Activated CD4-positive, alpha-beta T cell treated with anti-CD3 and anti-CD28 coated beads, Interleukin-2, amount 10 ng/mL, durations not matched to agents 7 days and 5 days (primary cell): ENCODE measurements at places on chromosomes 6 and 20.
A peak's percentile ranks its signal among the peaks of the same experiment; 100 is the strongest.

- peaks cover 8% of the 10 kb centered on the region for H3K4me1 ChIP-seq
- no peaks in the 10 kb centered on the region for H3K36me3 ChIP-seq
- no peak overlapping the region for H3K4me3 ChIP-seq
Measured at GRCh38 chr20:1204113-1204512, 859 bp downstream of the C20orf202 start.

DNA sequence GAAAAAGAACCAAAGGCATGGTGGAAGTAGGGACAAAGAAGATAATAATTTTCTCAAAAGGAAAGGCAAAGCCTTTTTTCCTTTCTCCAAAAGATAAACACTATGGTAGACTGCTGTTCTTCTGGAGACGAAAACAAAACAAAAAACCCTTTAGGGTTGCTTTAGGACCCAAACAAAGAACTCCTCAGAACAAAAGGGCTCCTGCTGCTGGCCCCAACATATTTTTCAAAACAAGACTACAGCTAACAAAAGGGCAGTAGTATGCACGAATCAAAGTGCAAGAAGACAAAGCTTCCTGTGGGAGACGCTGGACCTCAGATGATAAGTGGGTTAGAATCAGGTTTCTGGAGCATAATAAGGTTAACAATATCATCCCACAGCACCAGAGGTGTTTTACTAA lies 15.8 kb downstream of the NCOA5 start:
- H3K36me3 ChIP-seq, result peaks cover 17% of the 10 kb centered on the region
- H3K4me3 ChIP-seq, result no peak overlapping the region
- no peak overlapping the region for H3K27ac ChIP-seq
- DNase-seq, result no peak

GRCh38 chr20:44678990-44679611 lies 27.6 kb upstream of the ADA start:
- DNase-seq, result no peak
- no peaks in the 10 kb centered on the region for H3K36me3 ChIP-seq
- peaks cover 6% of the 10 kb centered on the region for H3K4me1 ChIP-seq

DNA sequence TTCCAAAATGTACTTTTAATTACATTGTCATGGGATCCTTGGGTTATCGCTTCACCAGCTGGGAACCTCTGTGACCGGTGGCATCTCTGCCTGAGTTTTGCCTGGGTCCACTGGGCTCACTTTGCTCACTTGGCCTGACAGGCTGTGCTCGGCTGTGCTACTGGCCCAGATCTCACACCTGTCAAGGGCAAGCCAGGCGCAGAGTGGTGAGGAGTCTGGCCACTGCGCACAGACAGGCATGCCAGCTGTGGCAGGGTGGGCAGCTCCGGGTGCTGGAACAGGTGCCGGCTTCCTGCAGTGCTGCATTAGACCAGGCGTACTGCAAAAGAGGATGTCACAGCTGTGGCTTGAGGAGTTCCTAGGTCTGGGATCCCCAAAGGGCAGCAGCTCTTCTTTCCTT lies 489.8 kb downstream of the TENT5A start:
- no peaks in the 10 kb centered on the region for H3K27me3 ChIP-seq
- H3K27ac ChIP-seq, result no peak overlapping the region
- no peaks in the 10 kb centered on the region for H3K36me3 ChIP-seq
- H3K4me3 ChIP-seq, result no peak overlapping the region
- H3K4me1 ChIP-seq, result no peaks in the 10 kb centered on the region

GRCh38 chr6:6803180-6803977 lies 214.9 kb downstream of the LY86 start:
- peak; percentile 21 for DNase-seq
- H3K4me1 ChIP-seq, result peaks cover 34% of the 10 kb centered on the region
- H3K27ac ChIP-seq, result no peak overlapping the region
- no peak overlapping the region for H3K4me3 ChIP-seq
- H3K27me3 ChIP-seq, result peaks cover 17% of the 10 kb centered on the region
- no peaks in the 10 kb centered on the region for H3K36me3 ChIP-seq

GRCh38 chr6:15243910-15244619 lies 1.8 kb upstream of the JARID2 start:
- peaks cover 2% of the 10 kb centered on the region for H3K36me3 ChIP-seq
- DNase-seq, result no peak
- H3K4me1 ChIP-seq, result peaks cover 11% of the 10 kb centered on the region
- peak overlapping the region; percentile 69 for H3K27ac ChIP-seq

GRCh38 chr6:42113936-42114636 lies 28.3 kb downstream of the C6orf132 start:
- H3K27me3 ChIP-seq, result peaks cover 13% of the 10 kb centered on the region
- H3K4me3 ChIP-seq, result no peak overlapping the region
- no peak overlapping the region for H3K27ac ChIP-seq
- no peaks in the 10 kb centered on the region for H3K4me1 ChIP-seq
- H3K36me3 ChIP-seq, result no peaks in the 10 kb centered on the region

- H3K27me3 ChIP-seq, result no peaks in the 10 kb centered on the region
- no peak overlapping the region for H3K4me3 ChIP-seq
- no peaks in the 10 kb centered on the region for H3K36me3 ChIP-seq
- no peaks in the 10 kb centered on the region for H3K4me1 ChIP-seq
- no peak for DNase-seq
Measured at GRCh38 chr6:80939898-80940297, 812.6 kb downstream of the TENT5A start.

GRCh38 chr6:29959467-29959866 lies 17.1 kb downstream of the HLA-A start:
- no peak overlapping the region for H3K27ac ChIP-seq
- H3K27me3 ChIP-seq, result no peaks in the 10 kb centered on the region
- no peaks in the 10 kb centered on the region for H3K36me3 ChIP-seq
- DNase-seq, result no peak

DNA sequence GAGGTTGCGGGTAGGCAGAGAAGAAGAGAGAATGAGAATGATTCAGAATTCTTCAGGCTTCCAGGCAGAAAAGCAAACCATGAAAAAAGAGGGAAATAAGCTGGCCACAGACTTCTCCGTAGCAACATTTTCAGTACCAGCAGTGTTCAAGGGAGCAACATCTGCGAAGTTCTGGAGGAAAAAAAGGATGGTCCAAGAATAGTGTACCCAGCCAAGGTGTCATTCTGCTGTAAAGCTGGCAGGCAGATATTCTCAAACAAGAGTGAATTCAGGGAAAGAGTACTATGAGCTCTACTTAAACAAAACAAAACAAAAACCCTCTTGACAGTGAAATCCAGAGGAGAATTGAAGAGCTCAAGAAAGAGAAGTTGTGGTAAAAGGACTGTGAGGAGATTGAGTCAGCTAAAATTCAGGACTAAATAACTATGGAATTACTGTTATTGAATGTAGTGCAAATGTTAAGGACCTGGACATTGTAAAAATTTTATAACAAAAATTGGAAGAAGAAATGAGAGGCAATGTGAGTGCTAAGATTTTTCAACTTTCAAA lies 86.5 kb downstream of the ATRN start:
- H3K27me3 ChIP-seq, result no peaks in the 10 kb centered on the region
- no peak overlapping the region for H3K4me3 ChIP-seq
- no peak for DNase-seq
- no peak overlapping the region for H3K27ac ChIP-seq
- H3K4me1 ChIP-seq, result no peaks in the 10 kb centered on the region

DNA sequence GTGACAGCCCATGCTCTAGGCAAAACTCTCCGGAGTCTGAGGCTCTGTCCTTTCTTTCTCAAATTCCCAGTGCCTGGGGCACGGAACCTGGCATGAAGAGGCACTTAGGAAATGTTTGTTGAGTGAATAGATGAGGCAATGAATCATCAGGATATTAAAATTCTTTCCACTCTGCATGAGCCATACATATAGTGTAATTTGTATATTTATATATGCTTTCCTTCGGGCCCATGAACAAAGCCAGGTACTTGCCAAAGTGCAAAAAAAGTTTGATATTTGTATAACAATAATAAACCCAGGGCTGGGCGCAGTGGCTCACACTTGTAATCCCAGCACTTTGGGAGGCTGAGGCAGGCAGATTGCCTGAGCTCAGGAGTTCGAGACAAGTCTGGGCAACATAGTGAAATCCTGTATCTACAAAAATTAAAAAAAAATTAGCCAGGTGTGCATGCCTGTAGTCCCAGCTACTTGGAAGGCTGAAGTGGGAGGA lies 212.3 kb upstream of the ZNF217 start:
- no peak overlapping the region for H3K27ac ChIP-seq
- H3K36me3 ChIP-seq, result no peaks in the 10 kb centered on the region
- H3K4me3 ChIP-seq, result no peak overlapping the region

DNA sequence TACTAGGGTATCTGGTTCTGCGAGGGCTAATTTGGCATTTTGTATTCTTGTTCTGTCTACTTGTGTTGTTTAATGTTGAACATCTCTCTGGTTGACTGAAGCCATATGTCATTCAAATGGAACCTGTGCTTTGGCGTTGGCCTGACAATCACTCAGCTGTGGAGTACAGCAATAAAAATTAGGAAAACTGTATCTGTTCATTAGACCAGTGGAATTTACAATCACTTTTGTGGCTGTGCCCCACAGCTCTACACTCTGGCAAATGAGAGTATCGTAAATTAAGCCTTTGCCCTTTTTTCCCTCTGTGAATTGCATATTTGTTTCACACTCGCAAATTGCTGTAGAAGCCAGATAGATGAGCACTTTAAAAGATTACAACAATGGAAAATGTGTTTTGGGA lies 102.0 kb downstream of the ARID1B start:
- H3K36me3 ChIP-seq, result peaks cover 6% of the 10 kb centered on the region
- no peaks in the 10 kb centered on the region for H3K27me3 ChIP-seq
- no peak overlapping the region for H3K27ac ChIP-seq
- DNase-seq, result no peak
- no peak overlapping the region for H3K4me3 ChIP-seq

DNA sequence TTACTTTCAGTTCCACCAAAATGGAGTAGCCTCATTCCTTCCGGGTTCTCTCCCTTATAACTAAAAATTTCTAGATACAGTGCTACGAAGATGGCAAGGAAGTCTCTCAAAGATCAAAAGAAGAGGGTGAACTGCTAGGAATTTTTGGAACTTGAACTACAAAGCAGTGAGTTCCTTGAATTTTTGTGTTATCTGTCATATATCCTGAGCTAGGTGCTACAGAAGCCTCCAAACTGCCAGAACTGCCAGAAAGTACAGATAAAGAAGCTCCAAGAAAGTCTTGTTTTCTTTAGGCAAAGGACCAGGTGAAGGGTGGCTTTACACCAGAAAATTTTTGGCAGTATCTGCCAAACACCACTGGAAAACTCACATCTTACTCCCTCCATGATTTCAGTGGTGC lies 218.8 kb upstream of the FLRT3 start:
- no peak for DNase-seq
- H3K4me1 ChIP-seq, result no peaks in the 10 kb centered on the region
- H3K36me3 ChIP-seq, result no peaks in the 10 kb centered on the region
- no peak overlapping the region for H3K4me3 ChIP-seq
- H3K27ac ChIP-seq, result no peak overlapping the region
- no peaks in the 10 kb centered on the region for H3K27me3 ChIP-seq

DNA sequence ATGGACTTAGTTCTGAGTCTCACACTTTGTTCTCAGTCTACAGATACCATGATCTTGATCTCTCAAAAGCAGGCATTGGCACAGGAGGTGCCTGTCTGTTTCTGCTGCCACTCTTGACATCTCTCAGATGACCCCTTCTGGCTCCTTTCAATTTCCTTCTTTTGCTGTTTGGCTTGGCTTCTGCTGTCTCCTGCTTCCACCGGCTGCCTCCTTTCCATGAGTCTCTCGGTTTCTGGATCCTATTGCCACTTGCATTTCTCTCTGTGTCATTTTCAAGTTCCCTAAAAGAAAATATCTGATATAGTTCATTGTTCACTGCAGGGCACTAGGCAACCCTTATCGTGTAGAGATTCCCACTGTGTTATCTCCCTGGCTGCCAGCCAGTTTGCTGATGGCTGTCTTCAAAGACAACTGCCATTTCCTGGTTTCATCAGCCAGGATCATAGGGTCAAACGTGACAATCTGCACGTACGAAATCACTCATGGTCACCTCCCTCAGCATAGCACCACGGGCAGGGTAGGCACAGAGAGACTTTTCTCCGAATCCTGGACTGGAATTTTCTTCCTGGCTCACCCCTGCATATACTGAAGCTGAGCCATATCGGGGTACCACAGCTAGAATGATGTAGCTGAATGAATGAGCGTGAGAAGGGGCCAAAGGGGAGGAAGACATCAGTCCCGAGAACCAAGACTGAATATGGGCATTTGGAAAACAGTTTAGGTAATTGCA lies 144.6 kb upstream of the TMEM170B start:
- peaks cover 3% of the 10 kb centered on the region for H3K27me3 ChIP-seq
- H3K4me1 ChIP-seq, result no peaks in the 10 kb centered on the region
- no peak for DNase-seq
- H3K36me3 ChIP-seq, result peaks cover 5% of the 10 kb centered on the region
- H3K27ac ChIP-seq, result no peak overlapping the region
- no peak overlapping the region for H3K4me3 ChIP-seq

GRCh38 chr20:57301026-57301425 lies 28.6 kb upstream of the SPO11 start:
- peaks cover 9% of the 10 kb centered on the region for H3K27me3 ChIP-seq
- H3K27ac ChIP-seq, result no peak overlapping the region
- no peak for DNase-seq
- H3K36me3 ChIP-seq, result no peaks in the 10 kb centered on the region

- H3K4me3 ChIP-seq, result no peak overlapping the region
- peaks cover 92% of the 10 kb centered on the region for H3K36me3 ChIP-seq
- peak overlapping the region; percentile 68 for H3K27ac ChIP-seq
Measured at GRCh38 chr6:158772172-158772571, 47.0 kb downstream of the EZR start.

DNA sequence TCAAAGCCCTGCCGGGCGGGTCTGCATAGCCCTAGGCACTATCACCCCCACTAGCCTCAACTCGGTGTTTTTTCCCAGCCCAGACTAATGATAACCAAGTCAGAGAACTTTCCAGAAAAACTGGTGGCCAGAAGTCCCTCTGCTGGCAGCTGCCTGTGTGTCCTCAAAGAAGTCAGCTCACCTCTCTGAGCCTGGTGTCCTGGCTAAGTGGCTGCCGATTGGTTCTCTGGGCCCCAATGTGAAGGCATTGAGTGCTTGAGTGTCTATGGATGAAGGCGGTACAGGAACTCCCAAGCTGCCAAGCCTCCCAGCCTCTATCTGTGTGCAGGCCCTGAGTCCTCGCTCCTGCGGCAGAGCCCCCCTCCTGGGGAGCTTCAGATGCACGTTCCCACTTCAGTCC lies 355.6 kb downstream of the TAF4 start:
- no peaks in the 10 kb centered on the region for H3K4me1 ChIP-seq
- H3K36me3 ChIP-seq, result no peaks in the 10 kb centered on the region
- H3K4me3 ChIP-seq, result no peak overlapping the region

GRCh38 chr6:17354700-17355403 lies 38.5 kb upstream of the CAP2 start:
- H3K27me3 ChIP-seq, result no peaks in the 10 kb centered on the region
- H3K27ac ChIP-seq, result no peak overlapping the region
- no peaks in the 10 kb centered on the region for H3K4me1 ChIP-seq
- no peaks in the 10 kb centered on the region for H3K36me3 ChIP-seq
- DNase-seq, result no peak

DNA sequence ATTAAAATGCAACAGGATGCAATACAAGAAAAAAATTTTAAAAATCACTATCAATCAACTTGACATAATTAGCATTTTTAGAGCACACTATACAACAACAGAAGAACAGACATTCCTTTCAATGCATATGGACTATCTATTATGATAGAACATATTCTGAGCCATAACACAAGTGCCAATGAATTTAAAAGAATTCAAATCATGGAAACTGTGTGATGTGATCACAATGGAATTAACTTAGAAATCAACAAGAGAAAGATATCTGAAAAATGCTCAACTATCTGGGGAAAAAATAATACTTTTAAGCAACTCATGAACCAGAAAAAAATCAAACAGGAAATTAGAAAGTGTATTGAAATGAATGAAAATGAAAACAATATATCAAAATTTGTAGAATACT lies 106.3 kb downstream of the ADTRP start:
- no peaks in the 10 kb centered on the region for H3K36me3 ChIP-seq
- no peak overlapping the region for H3K4me3 ChIP-seq
- no peak for DNase-seq
